CD4-positive, alpha-beta T cell (primary cell): ENCODE measurements at places on chromosomes 1 and 21.

- H3K27me3 ChIP-seq: peaks cover 2% of the 10 kb centered on the region
- no peak overlapping the region for H3K27ac ChIP-seq
- no peaks in the 10 kb centered on the region for H3K36me3 ChIP-seq
- DNase-seq: no peak
- H3K4me1 ChIP-seq: no peaks in the 10 kb centered on the region
Observed at GRCh38 chr1:183247066-183247465, 61.0 kb downstream of the LAMC2 start.

- no peak overlapping the region for H3K4me3 ChIP-seq
- no peaks in the 10 kb centered on the region for H3K4me1 ChIP-seq
- no peak overlapping the region for H3K27ac ChIP-seq
- H3K36me3 ChIP-seq: no peaks in the 10 kb centered on the region
- no peak for DNase-seq
Observed at GRCh38 chr1:99600782-99601181, 45.1 kb upstream of the PALMD start.

DNA sequence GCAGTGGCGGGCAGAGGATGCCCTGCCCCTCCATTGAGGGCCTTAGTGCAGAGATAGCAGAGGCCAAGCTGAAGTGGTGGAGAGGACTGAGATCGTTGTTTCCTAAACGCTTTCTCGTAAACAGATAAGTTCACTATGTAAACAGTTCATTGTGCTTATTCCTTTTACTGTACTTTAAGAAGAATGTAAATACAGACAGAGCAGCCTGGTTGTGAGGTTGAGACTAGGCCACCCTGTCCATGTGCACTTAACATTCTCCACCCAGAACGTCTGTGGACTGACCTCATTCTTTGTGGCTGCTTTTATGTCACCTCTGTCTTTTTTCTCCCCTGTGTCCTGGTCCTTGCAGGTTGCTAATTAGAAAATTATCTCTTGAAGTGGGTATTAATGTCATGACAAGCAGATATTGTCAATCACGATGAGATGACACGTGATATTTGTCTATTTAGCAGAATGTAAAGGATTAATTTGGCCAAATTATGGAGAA, 8.5 kb downstream of the CENPS start:
- no peaks in the 10 kb centered on the region for H3K27me3 ChIP-seq
- H3K4me1 ChIP-seq: no peaks in the 10 kb centered on the region
- H3K4me3 ChIP-seq: no peak overlapping the region
- DNase-seq: no peak
- no peak overlapping the region for H3K27ac ChIP-seq
- H3K36me3 ChIP-seq: no peaks in the 10 kb centered on the region

DNA sequence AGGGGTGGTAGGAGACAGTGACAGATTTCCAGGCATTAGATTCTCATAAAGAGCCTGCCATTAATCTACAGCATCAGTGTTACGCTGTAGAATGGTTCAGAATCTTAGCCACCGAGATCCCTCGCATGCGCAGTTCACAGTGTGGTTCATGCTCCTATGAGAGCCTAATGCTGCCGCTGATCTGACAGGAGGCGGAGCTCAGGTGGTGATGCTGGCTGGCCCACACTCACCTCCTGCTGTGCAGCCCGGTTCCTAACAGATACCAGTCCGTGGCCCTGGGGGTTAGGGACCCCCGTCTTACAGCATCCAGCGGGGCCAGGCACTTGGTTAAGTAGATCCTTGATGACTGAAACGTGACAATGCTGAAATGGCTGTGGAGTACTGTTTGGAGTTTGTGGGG, 163.6 kb upstream of the C1orf21 start:
- H3K36me3 ChIP-seq: no peaks in the 10 kb centered on the region
- no peaks in the 10 kb centered on the region for H3K27me3 ChIP-seq
- no peaks in the 10 kb centered on the region for H3K4me1 ChIP-seq
- no peak for DNase-seq
- H3K27ac ChIP-seq: no peak overlapping the region
- H3K4me3 ChIP-seq: no peak overlapping the region

- peaks cover 9% of the 10 kb centered on the region for H3K4me1 ChIP-seq
- H3K27me3 ChIP-seq: no peaks in the 10 kb centered on the region
- H3K4me3 ChIP-seq: no peak overlapping the region
- peaks cover 37% of the 10 kb centered on the region for H3K36me3 ChIP-seq
Observed at GRCh38 chr21:41821081-41821755, 54.4 kb upstream of the RIPK4 start.

GRCh38 chr1:16955186-16955585, 25.2 kb downstream of the MFAP2 start:
- H3K4me1 ChIP-seq: peaks cover 9% of the 10 kb centered on the region
- no peaks in the 10 kb centered on the region for H3K27me3 ChIP-seq
- H3K36me3 ChIP-seq: peaks cover 7% of the 10 kb centered on the region
- no peak for DNase-seq
- no peak overlapping the region for H3K27ac ChIP-seq
- H3K4me3 ChIP-seq: no peak overlapping the region

DNA sequence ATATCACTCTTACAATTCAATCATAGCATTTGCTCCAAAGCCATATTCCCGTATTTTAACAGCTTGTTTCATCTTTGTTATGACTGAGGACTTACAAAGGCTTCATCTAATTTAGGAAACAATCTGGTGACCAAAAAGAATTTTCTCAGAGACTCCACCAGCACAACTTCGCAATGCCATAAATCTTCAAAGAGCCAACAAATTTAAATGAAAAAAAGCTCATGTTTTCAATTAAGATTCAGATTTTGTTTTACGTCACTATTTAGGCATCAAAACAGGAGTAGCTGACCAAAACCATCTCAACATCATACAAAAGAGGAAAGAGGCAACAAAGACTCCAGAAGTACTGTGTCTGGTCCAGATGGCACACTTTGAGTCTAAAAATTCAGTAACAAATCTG, 373.3 kb downstream of the TTLL7 start:
- H3K4me1 ChIP-seq: no peaks in the 10 kb centered on the region
- no peak overlapping the region for H3K27ac ChIP-seq
- no peaks in the 10 kb centered on the region for H3K36me3 ChIP-seq
- DNase-seq: no peak

- H3K27me3 ChIP-seq: no peaks in the 10 kb centered on the region
- peaks cover 3% of the 10 kb centered on the region for H3K4me1 ChIP-seq
Observed at GRCh38 chr1:93694819-93695218, 13.2 kb upstream of the BCAR3 start.

GRCh38 chr1:231240531-231240882, 505 bp upstream of the GNPAT start:
- H3K27me3 ChIP-seq: no peaks in the 10 kb centered on the region
- no peak for DNase-seq
- peak overlapping the region; percentile 77 for H3K27ac ChIP-seq

DNA sequence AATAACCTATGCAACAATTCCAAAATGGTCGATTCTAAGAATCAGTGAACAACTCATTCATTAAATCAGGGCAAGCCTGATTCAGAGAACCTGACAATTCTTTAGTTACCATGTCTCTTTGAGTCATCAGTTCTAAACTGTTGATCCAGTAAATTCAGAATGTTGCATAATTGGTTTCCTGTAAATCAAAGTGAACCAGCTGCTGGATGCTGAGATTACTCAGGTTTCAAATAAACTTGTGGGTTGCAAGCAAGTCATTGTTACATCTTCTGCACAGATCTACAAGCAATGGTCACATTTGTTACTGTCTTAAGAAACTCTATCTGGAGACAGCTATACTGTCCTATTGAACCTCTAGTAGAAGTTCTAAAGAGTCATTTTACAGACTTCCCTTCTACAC, 16.5 kb downstream of the PLA2G2D start:
- H3K27ac ChIP-seq: no peak overlapping the region
- H3K4me1 ChIP-seq: no peaks in the 10 kb centered on the region
- no peaks in the 10 kb centered on the region for H3K36me3 ChIP-seq
- no peaks in the 10 kb centered on the region for H3K27me3 ChIP-seq
- H3K4me3 ChIP-seq: no peak overlapping the region
- DNase-seq: no peak

DNA sequence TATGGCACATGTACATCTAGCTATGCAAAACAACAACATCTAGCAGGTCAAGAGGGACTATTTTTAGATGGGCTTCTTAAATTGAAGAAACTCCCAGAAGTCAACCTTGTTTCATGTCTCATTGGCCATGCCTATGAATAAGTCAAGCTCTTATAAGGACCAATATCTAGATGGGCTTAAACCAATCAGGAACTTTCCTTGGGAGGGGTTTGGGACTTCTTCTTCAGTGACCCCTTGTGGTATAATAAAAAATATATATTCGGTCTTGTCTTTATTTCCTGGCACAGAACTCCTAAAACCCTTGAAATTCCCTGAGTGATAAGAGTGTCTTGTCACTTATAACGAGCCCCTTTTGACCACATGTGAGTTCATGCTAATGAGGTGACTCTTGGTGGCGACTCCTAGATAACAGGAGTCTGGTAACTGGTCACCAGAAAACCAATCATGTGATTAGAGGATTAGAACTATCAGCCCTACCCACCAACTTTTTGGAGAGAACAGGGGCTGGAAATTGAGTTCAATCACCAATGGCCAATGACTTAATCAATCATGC, 218.3 kb downstream of the HHIPL2 start:
- no peak overlapping the region for H3K4me3 ChIP-seq
- no peak overlapping the region for H3K27ac ChIP-seq
- H3K4me1 ChIP-seq: no peaks in the 10 kb centered on the region
- H3K27me3 ChIP-seq: no peaks in the 10 kb centered on the region
- no peak for DNase-seq

- peaks cover 16% of the 10 kb centered on the region for H3K27me3 ChIP-seq
- no peak for DNase-seq
- no peaks in the 10 kb centered on the region for H3K36me3 ChIP-seq
Observed at GRCh38 chr21:41152147-41152546, 15.8 kb upstream of the BACE2 start.

- H3K36me3 ChIP-seq: no peaks in the 10 kb centered on the region
- no peak overlapping the region for H3K4me3 ChIP-seq
- no peak for DNase-seq
- no peak overlapping the region for H3K27ac ChIP-seq
- H3K4me1 ChIP-seq: no peaks in the 10 kb centered on the region
Observed at GRCh38 chr1:61318319-61319125, 236.2 kb downstream of the NFIA start.

- H3K27ac ChIP-seq: no peak overlapping the region
- H3K4me3 ChIP-seq: no peak overlapping the region
- peaks cover 5% of the 10 kb centered on the region for H3K27me3 ChIP-seq
- H3K4me1 ChIP-seq: no peaks in the 10 kb centered on the region
- DNase-seq: no peak
Observed at GRCh38 chr1:29330089-29330488, 93.8 kb downstream of the PTPRU start.

GRCh38 chr1:27787895-27788294, 14.9 kb downstream of the STX12 start:
- no peaks in the 10 kb centered on the region for H3K4me1 ChIP-seq
- H3K4me3 ChIP-seq: no peak overlapping the region
- no peak for DNase-seq
- H3K36me3 ChIP-seq: peaks cover 20% of the 10 kb centered on the region
- no peaks in the 10 kb centered on the region for H3K27me3 ChIP-seq

DNA sequence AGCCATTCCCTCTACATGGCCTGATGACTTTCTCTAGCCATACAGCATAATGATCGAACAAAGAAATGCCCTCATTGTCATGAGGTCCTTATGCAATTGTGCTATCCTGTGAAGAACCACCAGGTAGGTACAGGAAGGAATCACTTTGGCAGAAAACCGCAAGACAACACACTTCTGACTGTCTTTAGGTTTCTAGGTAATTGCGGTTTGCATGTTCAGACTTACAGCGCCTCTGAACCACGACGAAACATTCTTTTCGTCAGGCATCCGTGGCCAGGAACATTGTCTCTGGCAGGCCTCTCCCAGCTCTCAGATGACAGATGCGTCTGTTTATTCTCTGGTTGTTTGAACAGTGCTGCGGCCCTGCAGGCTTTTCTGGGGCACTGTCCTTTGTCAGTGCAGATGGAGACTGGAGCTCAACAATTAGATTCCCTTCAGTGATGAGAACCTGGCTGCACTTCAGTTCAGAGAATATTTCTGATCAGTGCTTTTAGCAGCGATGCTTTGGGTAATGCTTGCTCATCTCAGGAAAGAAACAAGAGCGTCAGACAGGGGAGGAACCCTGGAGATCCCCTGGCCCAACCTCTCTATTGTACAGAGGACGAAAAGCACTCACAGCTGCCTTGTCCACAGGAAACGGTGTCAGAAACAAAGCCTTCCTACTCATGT, 63.4 kb downstream of the B3GALT5 start:
- H3K27me3 ChIP-seq: no peaks in the 10 kb centered on the region
- no peaks in the 10 kb centered on the region for H3K4me1 ChIP-seq
- H3K36me3 ChIP-seq: no peaks in the 10 kb centered on the region
- no peak overlapping the region for H3K27ac ChIP-seq
- DNase-seq: no peak
- H3K4me3 ChIP-seq: no peak overlapping the region

DNA sequence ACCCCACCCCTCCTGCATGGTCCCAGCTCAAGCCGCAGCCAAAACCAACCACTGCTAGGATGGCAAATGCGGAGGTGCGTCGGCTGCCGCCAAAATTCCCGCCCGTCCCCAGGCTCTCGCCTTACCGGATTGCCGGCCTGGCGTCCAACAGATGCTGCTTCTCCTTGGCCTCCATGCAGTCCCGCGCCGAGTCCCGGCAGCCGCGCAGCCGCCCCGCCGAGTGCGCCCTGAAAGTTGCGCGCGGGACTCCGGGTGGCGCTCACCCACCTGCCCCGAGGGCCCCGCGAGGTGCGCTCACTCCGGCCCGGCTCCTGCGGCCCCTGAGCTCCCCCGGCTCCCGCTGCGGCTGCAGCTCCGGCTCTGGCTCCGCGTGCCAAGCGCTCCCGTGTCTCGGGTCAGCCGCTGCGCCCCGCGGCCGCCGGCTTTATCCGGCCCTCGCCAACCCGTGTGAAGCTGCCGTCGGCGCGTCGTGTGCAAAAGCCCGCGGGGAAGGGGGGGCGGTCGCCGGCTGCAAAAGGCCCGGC, at the start of gene SLC30A2:
Gene SLC30A2, minus strand, starts transcription at position 397 of the 524 bp plus-strand sequence. Its CDS starts 222 bp downstream, at position 175.
- no peaks in the 10 kb centered on the region for H3K36me3 ChIP-seq
- H3K27me3 ChIP-seq: peaks cover 50% of the 10 kb centered on the region
- H3K27ac ChIP-seq: no peak within 1 kb of the TSS
- peaks cover 2% of the 10 kb centered on the region for H3K4me1 ChIP-seq

- DNase-seq: no peak
- peaks cover 6% of the 10 kb centered on the region for H3K27me3 ChIP-seq
- H3K36me3 ChIP-seq: no peaks in the 10 kb centered on the region
- H3K27ac ChIP-seq: no peak overlapping the region
Observed at GRCh38 chr1:5644281-5645134, 347.7 kb downstream of the NPHP4 start.

- no peaks in the 10 kb centered on the region for H3K27me3 ChIP-seq
- no peak for DNase-seq
- H3K4me1 ChIP-seq: no peaks in the 10 kb centered on the region
Observed at GRCh38 chr21:30251781-30252180, 31.0 kb downstream of the KRTAP24-1 start.
